ENCODE measurements at places on chromosomes 5 and 9.

DNA sequence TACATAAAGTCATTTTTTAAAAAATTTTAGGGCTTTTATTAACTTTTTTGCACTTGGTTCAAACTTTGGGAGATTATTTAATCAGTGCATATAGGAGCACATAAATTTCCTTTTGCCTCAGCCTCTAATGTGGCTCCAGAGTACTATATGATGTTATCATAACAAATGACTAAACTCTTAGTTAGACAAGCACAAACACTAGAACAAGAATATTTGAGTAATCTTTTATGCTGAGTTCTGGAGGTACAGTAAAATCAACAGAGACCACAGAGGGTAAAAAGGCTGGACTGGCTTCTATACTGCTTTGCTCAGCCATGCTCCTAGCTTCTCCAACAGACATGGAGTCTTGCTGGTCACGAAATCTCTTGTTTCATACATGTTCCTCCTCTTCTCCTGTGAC, 52.5 kb upstream of the SGCD start:
- no peak for DNase-seq

- DNase-seq: no peak
These were observed 23.8 kb upstream of the BOD1 start for GRCh38 chr5:173640156-173640804.

DNA sequence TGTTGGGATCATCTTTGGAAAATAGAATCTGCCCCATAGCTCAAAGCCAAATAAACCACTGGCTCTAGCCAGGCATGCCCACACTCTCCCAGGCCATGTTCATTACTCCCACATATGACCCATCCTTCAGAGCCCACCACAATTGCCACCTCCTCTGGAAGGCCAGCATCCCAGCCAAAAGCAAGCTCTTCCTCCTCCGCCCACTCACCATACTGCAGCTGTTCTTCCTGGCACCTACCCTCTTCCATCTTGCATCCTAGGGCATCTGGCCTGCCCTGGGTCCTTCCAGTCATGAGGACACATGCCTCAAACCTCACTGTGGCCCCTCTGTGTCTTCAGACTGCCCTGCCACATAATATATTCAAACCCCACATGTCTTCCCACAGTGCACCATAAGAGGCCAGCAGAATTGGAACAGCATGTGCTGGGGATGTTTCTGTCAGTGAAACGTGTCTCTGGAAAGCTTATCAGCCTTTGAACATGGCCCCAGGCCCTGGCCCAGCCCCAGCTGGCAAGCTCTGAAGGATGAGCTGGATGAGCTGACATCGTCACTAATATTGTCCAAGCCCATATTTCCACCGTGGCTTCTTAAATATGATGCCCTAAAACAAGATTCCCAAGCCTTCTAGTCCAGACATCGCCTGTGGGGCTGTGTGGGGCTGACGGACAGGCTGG, 230.8 kb downstream of the AGTPBP1 start:
- DNase-seq: no peak

DNA sequence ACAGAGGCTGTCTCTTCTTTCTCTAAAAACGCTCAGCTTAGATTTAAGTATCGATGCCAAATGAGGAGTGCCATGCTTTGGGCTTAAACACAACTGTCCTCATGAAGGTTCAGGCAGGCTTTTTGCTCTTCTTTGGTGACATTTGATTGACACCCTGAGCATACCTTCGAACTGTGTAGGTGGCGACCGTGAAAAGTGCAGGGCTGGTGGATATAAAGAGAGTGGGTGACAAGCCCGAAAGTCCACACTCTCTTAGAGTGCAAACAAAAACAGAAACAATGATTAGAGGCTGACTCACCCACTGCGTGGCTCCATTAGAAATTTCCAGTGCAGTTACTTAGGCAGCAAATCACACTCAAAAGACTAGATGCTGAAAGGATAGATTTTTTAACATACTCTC, 141.7 kb downstream of the SYK start:
- DNase-seq: no peak

DNA sequence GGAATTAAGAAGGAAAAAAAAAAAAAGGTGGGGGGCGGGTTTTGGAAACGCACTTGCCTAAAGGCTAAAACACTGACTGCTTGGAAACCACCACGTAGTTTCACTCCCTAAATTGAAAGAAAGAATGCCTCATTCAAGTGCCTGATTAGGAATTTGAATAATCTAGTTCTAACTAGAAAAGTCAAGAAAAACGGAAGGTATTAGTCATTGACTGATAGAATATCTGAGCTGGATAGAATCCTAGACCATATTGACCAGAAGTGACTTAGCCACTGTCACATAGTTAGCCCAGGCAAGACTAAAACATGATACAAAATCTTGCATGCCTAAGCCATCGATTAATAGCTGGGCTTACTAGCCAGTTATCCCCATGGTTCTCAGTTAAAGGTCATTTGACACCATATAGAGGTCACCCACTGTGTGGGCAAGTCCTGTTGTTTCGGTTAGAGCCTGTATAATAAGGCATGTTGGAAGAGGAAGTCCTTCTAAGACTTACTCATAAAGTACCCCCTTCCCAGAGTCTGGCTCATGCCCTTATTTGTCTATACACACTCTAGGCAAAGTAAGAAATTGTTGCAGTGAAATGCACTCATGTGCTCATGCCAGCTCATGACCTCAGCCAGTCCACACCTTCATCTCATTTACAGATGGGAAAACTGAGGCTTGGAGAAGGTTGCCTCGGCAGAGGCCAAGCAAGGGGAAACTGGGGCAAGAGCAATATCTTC, 40.2 kb downstream of the SH3RF2 start:
- no peak for DNase-seq

DNA sequence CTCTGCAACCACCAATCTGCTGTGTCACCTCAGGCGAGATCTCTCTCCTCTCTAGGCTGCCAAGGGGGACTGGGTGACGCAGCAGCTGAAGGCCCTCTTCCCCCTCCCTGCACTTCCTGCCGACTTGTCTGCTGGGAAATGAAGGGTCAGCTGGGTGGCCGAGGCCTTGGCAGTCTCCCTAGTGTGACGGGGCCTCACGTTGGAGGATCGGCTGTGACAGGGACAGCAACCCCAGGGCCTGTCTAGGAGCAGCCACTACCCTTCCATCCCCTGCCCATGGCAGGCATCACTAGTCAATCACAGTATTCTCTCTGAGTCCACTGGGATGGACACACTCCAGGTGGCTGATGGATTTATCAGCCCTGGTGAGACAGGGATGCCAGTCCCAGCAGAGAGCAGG, 107.3 kb upstream of the SARDH start:
- DNase-seq: no peak

DNA sequence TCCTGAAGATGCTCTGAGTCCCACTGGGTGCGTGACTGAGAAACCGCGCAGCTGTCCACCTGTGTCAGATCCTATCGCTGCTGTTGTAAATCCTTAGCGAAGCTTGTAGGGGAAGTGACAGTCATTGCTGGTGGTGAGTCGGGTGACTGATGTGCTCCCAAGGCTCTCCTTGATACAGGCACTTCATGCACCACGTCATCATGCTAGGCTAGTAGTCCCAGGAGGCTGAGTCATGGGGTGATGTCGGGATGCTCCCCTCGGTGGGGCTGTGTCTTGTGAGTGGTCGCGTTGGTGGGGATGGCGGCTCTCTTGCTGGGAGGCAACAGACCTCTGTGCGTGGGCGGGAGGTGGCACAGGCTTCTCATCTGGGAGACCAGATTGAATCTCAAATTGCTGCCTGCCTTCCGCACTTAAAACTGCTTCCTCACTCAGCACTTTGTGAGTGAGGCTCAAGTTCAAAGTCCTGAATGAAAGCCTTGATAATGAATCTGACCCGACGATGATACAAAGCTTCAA, 84.7 kb downstream of the CSNK1A1 start:
- no peak for DNase-seq

DNA sequence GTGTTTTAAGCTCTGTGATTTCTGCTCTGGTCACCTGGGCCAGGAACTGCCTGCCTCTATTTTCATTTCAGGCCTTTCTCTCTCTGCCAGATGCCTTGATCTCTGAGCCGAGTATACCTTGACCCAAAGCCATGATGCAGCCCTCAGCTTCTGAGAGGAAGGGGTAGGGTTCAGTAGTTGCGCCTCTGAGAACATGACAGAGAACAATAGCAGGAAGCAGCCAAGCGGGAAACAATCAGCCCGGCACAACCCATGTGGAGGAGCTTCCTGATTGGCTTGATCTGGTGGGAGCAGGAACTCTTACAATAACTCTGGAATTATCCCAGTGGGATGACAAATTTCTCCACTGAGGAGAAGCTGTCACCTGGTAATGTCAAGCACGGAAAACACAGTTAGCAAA, 127.4 kb downstream of the PALM2AKAP2 start:
- no peak for DNase-seq

DNA sequence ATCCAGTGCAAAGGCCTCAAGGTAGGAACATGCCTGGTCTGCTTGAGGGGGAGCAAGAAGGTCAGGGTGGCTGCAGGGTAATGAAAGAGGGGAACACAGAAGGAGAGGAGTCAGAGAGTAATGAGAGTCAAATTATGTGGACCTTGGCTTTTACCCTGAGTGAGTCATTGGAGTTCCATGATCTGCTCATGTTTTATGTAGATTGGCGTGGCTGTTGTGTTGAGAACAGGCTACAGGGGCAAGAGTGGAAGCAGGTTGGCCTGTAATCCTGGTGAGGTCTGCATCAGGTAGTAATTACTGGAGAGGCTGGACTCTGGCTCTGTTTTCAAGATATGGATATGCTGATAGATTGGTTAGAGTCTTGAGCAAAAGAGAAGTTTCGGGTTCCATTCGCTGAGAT, 177.7 kb upstream of the NR3C1 start:
- no peak for DNase-seq

- no peak for DNase-seq
These were observed 18.7 kb upstream of the TGFBR1 start for GRCh38 chr9:99085949-99086948.

- DNase-seq: peak; percentile 50
These were observed 20.0 kb upstream of the RUFY1 start for GRCh38 chr5:179530069-179530998.

- DNase-seq: no peak
These were observed 27.0 kb downstream of the ANGPTL2 start for GRCh38 chr9:127095411-127095810.

DNA sequence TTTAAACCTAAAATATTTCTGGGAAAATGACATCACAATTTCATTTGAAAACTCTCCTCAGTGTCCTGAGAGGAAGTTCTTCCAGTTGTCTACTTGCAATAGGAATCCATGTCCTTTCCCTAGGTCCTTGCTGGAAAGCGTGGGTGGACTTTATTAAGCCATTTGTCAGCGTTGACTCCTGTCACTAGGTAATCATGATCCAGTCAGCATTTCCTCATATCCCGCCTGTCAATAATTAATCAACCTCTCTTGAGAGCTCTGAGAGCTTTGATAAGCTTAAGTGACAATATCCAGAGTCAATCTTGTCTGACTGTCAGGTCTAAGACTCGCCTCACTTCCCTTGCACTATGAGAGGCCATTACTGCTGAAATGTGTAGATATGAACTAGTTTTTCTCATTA, 107.2 kb upstream of the SLIT3 start:
- no peak for DNase-seq

GRCh38 chr5:139851558-139851957, 56.0 kb downstream of the PSD2 start:
- DNase-seq: no peak

GRCh38 chr9:36136272-36136893, at the start of gene GLIPR2:
Gene GLIPR2, plus strand, starts transcription at chr9:36136733. Its CDS starts 46 bp downstream, at chr9:36136779.
- peak; percentile 81 for DNase-seq

GRCh38 chr9:4638968-4639367, 23.1 kb upstream of the PLPP6 start:
- no peak for DNase-seq

DNA sequence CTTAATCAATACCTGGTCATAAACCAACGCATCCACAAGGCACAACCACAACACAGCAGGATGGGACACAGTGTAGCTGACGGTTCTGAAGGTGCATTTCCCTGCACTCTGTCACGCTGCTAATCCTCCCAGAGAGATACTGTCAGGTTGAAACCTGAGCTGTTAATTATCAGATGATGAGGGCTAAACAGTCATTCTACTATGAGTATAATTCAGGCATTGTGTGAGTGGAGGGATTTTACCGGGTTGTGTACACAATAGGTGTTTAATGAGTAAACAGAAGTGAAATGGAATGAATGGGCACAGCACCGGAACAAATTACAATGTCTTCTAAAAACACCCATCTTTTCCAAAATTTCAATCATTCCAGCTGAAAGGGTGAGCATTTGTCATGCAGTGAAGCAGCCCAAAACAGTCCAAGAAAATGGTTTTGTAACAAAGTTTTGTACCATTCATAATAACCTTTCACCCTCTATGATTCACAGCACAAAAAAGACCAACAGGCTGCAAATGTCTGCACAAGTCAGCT, 71.5 kb downstream of the ABCA1 start:
- no peak for DNase-seq

DNA sequence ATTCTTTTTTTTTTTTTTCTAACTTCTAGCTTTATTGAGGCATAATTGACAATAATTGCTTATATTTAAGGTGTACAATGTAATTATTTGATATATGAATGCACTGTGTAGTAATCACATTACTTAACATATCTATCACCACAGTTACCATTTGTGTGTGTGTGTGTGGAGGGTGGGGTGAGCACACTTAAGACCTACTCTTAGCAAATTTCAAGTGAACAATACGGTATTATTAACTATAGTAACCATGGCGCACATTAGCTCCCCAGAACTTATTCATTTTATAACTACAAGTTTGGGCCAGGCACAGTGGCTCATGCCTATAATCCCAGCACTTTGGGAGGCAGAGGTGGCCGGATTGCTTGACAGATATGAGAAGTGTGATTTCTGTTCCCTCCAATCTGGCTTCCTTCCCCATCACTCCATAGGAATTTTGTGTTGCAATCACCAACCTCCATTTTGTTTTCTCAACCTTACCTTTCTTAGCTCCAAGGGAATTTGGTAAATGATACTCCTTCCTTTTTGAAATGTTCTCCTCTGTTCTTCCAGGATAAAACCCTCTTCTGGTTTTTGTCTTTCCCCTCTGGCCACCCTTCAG, 14.9 kb downstream of the TXN start:
- DNase-seq: no peak

GRCh38 chr9:37747271-37747753, 6.3 kb upstream of the TRMT10B start:
- peak; percentile 24 for DNase-seq

DNA sequence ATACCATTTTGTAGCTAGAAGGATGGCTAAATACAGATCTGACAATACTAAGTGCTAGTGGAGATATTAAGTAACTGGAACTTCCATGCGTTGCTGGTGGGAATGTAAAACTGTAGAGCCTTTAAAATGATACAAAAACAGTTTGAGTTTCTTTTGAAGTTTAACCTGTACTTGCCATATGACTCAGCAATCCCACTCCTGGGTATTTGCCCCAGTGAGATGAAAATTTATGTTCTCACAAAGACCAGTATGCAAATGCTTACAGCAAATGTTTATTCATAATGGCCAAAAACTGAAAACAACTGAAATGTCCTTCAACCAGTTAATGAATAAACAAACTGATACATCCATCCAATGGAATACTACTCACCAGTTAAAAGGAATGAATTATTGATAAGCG, 137.3 kb downstream of the SLC12A2 start:
- no peak for DNase-seq
